ENCODE measurements at places on chromosomes 2 and 18.

GRCh38 chr18:50454387-50454988 lies 79.6 kb downstream of the SKA1 start:
- DNase-seq, result no peak

GRCh38 chr2:74740395-74740740 lies 86.3 kb downstream of the SEMA4F start:
- no peak for DNase-seq

GRCh38 chr2:45178854-45179253 lies 169.6 kb upstream of the SIX2 start:
- DNase-seq, result no peak

DNA sequence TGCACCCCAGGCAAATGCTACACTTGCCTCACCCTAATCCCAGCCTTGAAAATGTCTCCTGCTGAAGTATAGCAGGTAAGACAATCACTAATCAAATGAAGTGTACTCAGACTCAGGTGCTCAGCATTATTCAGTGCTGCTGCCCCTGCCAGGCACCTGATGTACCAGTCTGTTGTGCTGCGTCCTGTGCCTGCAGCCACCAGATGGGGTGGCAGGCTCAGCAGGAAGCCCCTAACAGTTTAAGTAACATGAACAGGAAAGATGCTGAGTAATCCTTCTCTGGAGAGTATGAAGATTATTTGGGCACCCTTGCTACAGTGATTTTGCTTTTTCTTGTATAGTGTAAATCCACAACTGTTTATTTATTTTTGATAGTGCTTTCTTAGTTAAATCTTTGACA lies 69.1 kb downstream of the TACR1 start:
- DNase-seq, result no peak

GRCh38 chr2:126761256-126761980 lies 105.5 kb downstream of the GYPC start:
- no peak for DNase-seq

- DNase-seq, result no peak
These were observed 101.0 kb downstream of the UNC80 start for GRCh38 chr2:209872675-209873074.

DNA sequence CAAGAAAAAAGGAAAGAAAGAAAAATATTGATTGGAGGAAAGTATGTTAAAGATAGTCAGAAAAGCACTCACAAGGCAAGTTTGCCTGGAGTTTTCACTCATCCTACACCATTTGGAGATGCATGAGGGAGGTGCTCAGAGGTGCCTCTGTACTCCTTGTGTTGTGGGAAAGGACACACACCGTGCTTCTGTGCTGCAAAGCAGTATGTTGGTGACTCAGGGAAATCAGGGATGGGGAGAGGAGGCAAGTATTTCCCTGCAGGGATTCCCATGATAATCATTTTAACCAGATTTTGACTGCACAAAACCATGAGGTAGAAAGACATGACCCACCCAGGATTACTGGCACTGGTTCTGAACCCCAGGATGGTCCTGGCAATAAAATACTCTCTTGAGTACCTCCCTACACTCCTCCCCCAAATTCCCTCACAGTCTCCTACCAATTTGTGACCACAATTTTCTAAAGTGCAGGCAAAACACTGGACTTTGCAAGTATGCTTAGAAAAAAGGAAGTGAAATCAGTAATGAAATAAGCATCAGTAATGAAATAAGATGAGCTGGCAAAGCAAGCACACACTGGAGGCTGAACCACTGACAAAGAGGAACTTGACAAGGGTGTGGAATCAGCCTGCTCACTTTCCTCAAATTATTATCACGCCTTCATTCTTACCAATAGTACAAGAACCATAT lies 155.5 kb upstream of the ACVR2A start:
- DNase-seq, result no peak

GRCh38 chr2:18200771-18201170 lies 322.3 kb downstream of the KCNS3 start:
- no peak for DNase-seq

DNA sequence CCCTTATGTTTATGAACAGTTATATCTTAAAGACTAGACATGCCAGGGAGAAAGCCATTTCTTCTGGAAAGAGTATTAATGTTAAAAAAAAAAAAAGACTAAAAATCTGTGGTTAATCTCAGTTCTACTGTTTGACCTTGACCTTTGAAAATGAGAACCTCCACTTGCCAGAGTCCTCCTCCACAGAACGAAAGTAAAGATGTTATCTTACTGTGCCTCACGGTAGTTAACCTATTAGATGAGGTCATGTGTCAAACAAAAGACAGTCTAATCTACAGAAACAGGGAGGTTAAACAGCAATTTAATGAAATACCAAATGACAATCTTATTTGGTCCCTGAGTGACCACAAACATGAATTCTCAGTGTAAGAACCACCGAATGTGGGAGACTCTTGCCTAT lies 51.2 kb downstream of the SLC14A2 start:
- no peak for DNase-seq

- no peak for DNase-seq
These were observed 74.1 kb downstream of the TLK1 start for GRCh38 chr2:171086352-171087290.
